ENCODE measurements at places on chromosomes 3 and 15.

DNA sequence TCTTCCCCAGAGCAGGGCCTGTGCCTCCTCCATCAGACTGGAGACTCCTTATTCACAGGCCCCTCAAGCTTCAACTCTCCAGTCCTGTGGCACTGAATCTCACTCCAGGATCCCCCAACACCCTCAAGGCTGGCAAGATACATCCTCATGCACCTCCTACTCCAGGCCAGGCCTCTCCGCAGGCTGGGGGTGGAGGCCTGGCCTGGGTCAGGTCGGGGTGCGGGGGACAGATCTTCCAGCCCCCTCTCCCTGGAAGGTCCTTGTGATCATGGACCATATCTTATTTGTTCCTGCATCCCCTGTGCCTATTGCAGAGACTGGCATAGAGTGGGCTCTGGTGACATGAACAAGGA lies 147.3 kb downstream of the SMAD6 start:
- no peak for DNase-seq

DNA sequence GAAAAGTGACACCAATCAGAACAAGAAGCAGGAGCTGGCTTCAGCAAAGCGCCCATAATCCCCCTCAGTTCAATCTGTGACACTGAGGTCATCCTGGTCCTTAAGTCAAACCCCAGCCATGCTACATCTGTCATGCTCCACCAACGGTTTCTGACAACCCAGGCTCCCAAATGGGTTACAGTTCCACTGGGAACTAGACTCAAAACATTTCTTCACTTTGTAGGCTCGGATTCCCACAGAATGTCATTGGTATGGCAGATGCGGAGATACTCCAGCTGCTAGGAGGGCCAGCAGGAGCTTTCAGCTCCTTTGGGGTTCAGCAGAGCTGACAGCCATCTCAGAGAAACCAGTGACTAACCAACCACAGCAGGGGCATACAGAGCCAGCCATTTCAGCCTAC lies 48.9 kb downstream of the SUMF1 start:
- no peak for DNase-seq

DNA sequence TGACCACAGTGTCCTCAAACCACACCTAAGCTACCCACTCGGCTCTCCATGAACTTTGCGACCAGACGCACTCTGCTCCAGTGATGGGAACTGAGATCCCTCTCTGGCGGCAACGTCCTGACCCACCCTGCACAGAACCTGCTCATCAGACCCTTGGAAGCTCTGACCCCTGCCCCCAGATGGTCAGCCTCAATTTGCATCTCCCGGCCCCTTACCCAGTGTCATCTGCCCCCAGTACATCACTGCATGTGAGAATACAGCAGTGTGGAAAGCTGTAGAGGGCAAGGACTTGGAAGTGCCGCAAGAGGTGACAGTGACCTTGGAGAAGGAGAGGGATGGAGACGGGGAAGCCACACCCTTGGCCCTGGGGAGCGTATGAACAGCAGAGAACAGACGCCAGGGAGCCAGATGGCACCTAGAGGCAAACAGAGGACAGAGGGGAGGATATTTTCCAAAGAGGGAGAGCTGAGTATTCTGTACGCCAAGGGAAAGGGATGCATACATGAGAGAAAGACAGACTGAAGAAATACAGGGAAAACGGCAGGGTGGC lies 192.0 kb downstream of the XXYLT1 start:
- no peak for DNase-seq

GRCh38 chr3:194817936-194818335 lies 132.3 kb downstream of the FAM43A start:
- no peak for DNase-seq

DNA sequence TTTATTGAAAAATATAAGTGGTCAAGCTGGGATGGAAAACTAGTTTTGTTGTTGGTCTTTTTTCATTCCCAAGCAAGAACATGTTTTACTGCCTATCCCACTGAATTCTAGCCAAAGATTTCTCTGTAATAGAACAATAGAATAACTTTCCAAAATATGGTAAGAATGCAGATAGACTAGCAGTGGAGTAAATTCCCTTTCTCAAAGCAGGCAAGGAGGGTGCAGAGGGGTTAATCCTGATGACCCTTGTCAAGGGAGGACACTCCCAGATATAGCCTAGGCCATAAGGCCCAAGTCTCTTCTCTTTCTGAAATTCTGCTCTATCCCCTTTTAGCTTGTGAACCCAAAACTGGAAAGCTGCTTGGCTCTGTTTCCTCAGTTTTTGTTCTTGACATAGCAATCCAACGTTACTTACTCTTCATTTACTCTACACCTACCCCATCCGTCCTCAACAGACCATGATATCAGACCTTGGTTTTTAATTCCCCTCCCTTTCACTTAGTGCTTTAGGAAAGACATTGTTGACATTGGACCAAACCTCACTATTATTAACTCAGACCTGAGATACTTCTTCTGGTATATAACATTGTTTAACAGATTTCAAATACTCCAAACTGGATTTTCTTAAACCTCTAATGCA lies 453.6 kb upstream of the THBS1 start:
- no peak for DNase-seq
